ENCODE measurements at places on chromosomes 12 and 14. TPM values are rescaled to one million over a fixed set of nuclear protein-coding genes. Genes with fewer than 3 reads are reported as not detected.

DNA sequence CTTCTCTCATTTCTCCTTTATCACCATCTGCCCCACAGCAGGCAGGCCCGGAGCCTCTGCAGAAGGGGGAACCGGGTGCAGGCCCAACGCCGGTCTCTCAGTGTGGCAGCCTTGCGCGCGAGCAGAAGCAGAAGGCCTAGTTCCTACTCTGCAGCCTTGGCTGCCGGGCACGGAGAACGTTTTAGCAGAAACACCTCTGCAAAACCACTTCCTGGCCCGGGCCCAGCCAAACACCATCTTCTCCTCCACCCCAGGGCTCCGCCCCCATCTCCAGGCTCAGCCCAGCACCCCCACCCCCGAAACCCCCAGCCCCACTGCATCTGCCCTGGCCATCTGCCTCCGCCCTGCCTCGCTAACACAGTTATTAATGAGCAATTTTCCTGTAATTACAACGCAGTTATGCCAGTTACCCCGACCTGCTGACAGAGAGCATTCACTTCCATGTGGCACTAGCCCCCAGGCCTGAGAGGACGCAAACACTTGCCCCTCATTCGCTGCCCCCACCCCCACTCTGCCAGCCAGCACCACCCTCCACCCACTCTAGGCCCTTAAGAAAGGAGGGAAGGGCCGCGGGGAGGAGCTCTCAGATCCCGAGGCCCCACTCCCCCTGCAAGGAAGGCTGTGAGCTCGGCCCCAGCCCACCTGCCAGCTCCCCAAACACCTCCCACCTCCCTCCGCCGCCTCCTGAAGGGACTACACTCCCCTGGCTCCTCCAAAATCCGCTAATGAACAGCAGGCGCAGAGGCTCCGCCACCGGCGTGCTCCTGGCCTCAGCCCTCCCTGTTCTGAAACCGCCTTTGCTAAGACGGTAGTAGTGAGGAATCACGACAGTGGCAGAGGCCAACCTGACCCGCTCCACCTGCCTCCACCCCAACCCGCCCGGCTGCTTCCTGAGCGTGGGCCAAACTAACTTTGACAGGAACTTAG lies 44.7 kb upstream of the FBRSL1 start:
- DNase-seq = peak; percentile 60

- DNase-seq = no peak
These were observed 11.0 kb downstream of the HNRNPC start for GRCh38 chr14:21258005-21258888.

GRCh38 chr14:96038920-96039632 lies at the start of gene C14orf132:
C14orf132 (plus strand) TSS chr14:96039362; CDS start chr14:96039501, 139 bp downstream.
- DNase-seq = peak; percentile 80

GRCh38 chr12:123939716-123940626 lies 32.7 kb downstream of the CCDC92 start:
- DNase-seq = no peak

DNA sequence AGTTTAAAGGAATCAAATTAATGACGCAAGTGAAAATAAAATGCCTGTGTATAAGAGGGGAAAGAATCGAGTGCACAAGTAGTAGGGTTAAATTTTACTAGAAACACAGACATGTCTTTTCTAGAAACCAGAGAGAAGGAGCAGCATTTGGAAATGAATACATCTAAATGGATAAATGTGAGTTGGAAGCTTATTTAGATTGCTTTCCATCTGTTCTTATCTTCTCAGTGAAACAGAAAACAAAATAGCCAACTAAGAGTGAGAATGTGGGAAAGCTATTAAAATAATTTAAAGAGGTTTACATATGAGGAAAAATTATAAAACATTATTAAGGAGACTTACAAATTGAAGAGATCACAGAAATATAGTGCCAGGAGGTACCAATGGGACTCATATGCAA lies 1818.9 kb upstream of the FLRT2 start:
- DNase-seq = no peak

- no peak for DNase-seq
These were observed 156.2 kb downstream of the CAND1 start for GRCh38 chr12:67425394-67425793.

DNA sequence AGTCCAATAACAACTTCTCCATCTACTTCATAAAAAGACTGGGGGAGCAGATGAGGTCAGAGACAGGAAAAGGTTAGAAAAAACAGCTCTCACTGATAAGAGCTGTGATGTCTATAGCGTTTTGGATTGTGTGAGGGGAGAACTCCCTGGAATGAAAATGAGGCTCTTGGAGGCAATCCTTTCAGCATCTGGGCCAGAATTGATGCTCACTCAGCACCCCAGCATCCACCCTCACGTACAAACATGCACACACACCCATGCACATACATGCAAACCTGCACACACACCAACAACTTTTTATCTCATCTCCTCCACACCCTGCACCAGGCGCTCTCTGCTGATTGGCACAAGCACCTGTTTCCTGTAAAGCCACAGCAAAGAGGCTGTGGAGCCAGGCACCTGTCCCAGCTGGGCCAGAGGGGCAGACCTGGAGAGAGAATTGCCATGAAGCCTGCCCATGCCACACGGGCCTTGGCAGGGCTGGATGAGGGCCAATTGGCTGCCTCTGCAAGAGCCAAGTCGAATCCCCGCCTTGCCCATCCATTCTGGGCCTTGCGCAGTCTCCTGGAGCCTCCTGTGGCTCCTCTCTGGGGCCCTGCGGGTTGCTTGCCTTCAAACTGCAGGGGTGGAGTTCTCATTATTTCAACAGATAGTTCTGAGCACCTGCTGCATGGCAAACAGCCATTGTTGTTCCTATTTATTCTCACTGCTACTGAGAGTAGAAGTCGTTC lies 53.1 kb downstream of the SYNE3 start:
- no peak for DNase-seq

DNA sequence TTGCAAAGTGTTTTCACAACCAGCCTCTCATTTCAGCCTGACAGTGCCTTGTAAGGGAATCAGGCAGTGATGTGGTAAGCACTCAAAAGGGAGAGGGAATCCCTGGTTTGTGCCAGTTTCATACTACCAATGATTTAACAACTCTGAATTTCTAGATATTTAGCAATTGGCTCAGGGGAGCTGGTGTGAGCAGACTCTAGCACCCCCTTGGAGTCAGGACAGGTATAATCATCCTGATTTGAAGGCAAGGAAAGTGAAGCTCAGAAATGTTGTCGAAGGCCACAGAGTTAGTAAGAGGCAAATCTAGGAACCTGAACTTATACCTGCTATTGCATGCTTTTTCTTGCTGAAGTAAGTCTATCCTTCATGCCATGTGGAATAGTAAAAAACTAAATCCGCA lies 63.1 kb upstream of the DACT1 start:
- DNase-seq = no peak

GRCh38 chr12:49130151-49131050 lies 794 bp downstream of the TUBA1B start:
- DNase-seq = peak; percentile 94

DNA sequence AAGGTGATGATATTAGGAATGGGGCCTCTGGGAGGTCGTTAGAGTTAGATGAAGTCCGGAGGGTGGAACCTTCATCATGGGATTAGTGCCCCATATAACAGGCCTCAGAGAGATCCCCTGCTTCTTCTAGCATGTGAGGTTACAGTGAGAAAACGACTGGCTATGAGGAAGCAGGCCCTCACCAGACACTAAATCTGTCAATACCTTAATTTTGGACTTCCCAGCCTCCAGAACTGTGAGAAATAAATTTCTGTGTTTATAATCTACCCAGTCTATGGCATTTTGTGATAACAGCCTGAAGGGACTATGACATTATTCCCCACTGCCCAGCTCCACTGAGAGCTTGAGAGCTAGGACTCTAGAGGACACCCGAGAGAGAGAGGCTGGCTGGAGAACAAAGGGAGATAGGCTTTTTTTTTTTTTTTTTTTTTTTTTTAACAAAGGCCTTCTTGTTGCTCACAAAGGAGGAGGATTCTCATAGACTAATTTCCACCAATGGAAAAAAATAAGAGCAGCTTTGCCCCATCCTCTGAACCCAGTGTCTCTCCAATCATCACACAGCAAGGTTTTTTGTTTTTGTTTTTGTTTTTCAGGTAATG lies 87.8 kb upstream of the EEA1 start:
- no peak for DNase-seq

DNA sequence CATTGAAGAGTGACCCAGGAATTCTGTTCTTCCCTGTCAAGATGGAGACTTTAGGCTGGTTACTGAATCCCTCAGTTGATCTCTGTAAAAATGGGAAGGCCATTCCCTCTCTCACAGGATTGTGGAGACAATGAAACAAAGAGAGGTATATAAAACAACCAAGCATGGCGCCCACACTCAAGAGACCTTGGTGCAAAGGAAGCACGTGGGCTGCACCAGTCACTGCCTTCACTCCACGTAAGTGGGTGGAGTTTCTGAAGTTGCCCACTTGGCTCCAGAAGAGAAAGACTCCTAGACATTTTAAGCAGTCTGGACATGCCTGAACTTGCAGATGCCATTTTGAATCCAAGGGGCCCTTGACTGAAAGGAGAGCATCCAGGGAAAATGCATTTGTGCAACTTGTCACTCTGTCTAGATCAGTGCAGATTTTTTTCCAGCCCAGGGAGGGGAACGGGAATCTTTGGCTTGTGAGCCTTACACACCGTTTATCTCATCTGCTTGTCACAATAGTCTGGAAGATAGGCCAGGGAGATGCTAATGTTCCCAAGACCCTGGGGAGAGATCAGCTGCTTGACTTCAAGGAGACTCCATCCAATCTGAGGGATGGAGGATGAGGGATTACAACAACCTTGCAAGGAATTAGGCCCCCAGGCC lies 96.9 kb upstream of the TBX3 start:
- DNase-seq = no peak

DNA sequence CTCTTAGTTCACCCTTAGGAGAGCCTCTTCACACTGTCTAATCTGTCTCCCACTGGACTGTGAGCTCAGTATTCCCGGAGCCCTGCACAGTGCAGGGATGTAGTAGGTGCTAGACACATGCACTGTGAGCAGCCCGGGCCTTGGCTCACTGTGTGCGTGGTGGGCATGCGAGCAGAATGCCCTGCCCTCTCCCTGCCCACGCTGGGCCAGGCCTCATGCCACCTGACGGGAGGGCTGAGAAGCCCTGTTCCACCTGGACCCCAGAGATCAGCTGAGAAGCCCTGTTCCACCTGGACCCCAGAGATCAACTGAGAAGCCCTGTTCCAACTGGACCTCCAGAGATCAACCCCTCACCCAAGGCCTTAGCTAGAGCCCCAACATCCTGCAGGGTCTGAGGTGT lies 10.9 kb downstream of the RPS6KL1 start:
- DNase-seq = no peak

GRCh38 chr12:52191841-52192791 lies at the start of gene KRT80:
KRT80 (minus strand) TSS chr12:52192014; CDS start chr12:52191902, 112 bp downstream.
- DNase-seq = no peak

DNA sequence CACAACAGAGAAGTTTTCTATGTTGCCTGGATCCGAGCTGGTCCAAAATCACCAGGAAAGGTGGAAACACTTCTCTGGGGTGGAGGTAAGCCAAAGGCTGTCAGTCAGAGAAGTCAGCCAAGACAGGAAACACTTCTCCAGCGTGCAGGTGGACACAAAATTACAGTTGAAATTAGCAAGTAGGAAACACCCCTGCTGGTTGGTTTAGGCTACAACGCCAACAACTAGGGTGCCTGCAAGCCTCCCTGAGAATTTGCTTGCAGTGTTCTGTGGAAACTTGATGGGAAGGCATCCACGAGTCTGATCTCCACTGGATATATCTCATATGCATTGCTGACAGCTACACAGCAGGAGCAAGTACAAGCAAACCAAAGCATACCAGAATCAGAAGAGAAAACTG lies 600.5 kb downstream of the RERGL start:
- DNase-seq = no peak

DNA sequence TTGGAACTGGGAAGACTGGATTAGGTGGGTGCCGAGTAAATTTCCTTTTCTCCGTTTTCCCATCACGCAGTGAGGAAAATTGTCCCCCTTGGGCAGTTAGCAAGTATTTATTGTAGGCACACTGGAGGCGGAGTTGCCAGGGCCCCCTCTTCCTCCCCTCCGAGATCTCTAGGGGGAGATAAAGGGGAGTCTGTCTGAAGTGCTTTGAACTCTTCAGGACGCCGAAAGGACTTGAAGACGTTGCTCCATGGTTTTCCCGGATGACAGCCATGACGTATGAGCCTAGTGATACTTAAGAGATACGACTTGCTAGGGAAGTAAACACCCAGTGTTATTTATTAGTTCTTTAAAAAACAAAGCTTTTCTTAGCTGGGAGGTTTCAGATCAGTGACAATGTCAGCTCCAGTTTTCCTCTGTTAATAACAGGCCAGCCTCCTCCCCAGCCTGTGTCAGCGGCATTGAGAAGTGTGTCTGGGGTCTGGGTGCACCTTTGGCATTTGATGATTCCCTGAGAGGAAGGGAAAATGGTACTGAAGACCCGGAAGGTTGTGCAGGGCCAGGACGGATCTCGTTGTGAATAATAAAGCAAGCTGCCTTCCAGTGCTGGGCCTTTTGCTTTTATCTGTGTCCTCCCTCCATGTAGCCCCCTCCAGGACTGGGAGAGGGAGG lies 78.7 kb downstream of the TSPAN9 start:
- no peak for DNase-seq

DNA sequence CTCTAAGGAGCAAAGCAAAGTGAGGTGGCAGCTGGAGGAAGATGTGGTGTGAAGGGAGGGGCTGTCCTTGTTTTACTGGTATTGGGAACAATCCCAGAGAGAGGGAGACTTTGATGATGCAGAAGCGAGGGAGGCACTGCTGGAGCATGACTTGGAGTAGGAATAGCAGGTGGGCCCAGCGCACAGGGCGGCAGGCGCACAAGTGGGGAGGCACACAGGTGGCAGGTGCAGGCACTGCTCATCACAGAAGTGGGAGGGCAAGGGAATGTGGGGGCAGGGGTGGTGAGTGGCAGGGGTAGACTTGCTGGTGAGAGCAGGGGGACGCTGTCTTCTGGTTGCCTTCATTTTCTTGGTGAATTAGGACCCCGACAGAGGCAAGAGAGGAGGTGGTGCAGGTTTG lies 11.5 kb upstream of the IFI27 start:
- DNase-seq = no peak

DNA sequence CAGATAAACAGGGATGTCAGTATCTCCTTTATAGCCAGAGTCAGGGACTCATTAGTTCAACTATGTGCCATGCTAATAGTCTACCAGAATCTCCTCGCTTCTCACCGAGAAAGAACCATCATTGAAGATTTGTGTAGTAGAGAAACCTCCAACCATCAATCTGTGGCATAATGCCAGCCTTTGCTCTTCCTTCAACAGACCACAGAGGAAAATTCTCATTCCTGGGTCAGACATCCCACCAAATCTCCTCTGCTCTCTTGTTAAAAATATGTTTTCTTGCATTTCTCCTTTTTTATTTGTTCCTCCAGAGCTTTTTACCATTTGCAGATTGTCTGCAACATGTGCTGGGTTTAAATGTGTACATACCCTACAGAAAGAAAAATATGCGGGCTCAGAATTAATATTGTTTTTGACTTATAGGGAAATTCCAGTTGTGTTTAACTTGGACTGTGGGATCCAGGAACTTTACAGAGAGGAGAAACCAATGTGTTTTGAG lies 64.9 kb downstream of the LLPH start:
- DNase-seq = no peak

GRCh38 chr14:78950649-78951048 lies 780.5 kb downstream of the NRXN3 start:
- no peak for DNase-seq

The RFX4 gene
- total RNA-seq = not detected

The KRT71 gene
- total RNA-seq = not detected

The KRT86 gene
- total RNA-seq = 0.15 TPM

The HDAC7 gene
- total RNA-seq = 82.0 TPM

The RTL1 gene
- total RNA-seq = not detected

The KRT78 gene
- not detected for total RNA-seq

All from H1 (cell line).